ENCODE measurements at places on chromosomes 4 and X.

DNA sequence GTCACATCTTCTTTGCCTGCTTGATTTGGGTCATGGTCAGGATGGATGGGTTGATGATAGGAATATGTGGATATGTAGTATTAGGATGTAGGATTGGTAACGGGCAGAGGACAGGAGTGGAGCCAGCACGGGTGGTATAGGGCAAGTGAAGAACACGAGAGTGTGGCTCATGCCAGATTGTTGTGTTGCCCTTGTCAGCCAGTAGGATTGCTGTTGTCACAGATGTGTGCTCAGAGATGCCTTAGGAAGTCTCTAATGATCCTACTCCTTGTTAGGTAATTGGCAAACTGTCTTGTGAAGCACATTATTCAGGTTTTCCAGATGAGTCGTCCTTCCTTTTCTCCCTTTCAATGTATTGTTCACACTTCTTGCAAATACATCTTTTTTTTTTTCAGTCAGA lies 5.5 kb downstream of the ATP10D start:
- DNase-seq, result no peak

- no peak for DNase-seq
Observed at GRCh38 chr4:139973015-139973414, 181.0 kb downstream of the MAML3 start.

DNA sequence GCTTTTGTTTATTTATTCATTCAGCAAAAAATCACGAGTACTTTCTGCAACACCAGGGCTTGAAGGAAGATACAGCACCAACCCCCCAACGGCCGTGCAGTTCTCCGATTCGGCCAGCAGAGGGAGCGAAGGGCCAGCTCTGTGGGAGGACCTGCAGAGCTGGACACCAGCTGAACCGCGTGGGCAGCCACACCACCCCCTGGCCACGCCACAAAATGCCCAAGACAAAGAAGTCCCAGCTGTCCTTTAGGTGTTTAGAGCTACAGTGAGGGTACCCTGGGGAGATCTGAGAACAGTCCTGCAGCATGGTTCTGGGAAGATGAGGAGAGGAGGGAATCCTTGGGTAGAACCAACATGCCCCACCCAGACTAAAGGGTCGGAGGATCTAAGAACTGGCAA lies 83.1 kb downstream of the RELL1 start:
- peak; percentile 59 for DNase-seq

DNA sequence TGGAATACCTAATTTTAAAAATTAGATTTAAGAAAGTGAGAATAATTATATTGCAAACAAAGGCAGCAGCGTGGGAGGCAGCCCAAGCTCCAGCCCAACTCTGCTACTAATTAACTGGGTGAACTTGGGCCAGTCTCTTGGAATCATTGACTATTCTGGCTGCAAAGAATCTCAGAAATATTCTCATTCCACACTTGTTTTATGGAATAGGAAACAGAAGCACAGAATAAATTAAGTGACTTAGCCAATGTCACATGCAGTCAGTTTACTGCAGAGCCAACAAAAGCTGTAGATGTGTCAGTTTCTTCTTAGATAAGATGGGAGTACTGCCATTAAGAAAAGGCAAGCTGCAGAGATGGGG lies 132.6 kb upstream of the FAM9B start:
- no peak for DNase-seq

- no peak for DNase-seq
Observed at GRCh38 chr4:135731682-135732081, 1530.1 kb upstream of the PABPC4L start.

- no peak for DNase-seq
Observed at GRCh38 chr4:177228599-177228998, 81.1 kb upstream of the NEIL3 start.

GRCh38 chrX:74925225-74926088 lies at the start of gene NEXMIF:
NEXMIF (minus strand) TSS chrX:74925452.
- peak; percentile 41 for DNase-seq

DNA sequence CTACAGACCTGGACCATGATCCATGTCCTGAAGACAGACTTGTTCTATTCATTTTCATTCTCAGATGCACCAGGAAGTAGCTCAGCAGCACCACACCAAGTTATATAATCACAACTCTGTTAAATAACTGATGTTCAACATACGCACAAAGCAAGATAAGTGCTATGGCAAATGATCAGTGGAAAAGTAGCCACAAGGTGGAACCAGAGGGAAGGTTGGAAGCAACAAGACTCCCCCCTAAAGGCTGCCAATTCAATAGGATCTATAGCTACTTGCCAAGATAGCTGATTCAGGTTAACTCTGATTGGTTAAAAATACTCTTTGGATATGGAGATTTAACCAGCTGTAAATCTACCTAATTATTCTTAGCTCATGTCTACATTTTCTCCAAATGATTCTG lies 23.7 kb upstream of the FAM47B start:
- DNase-seq, result peak; percentile 34

- DNase-seq, result no peak
Observed at GRCh38 chrX:149453906-149454822, 50.9 kb downstream of the IDS start.

- no peak for DNase-seq
Observed at GRCh38 chrX:42732506-42732905, 45.5 kb downstream of the PPP1R2C start.

DNA sequence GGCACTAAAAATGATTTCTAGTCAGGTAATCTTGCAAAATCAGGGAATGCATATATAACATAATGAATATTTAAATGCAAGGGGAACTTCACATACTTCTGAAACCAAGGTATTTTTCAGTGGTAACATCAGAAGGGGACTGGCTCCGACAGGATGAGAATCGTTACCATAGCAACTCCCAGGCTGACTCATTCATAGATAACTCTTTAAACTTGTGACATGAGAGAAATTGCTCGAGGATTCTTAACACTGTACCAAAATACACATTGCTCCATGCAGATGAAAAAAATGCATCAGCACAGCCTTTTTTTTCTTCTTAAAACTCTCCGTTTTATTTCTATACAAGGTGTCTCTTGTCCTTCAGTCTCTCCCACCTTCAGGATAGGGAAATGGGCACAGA lies 114.3 kb downstream of the GABRB1 start:
- no peak for DNase-seq

DNA sequence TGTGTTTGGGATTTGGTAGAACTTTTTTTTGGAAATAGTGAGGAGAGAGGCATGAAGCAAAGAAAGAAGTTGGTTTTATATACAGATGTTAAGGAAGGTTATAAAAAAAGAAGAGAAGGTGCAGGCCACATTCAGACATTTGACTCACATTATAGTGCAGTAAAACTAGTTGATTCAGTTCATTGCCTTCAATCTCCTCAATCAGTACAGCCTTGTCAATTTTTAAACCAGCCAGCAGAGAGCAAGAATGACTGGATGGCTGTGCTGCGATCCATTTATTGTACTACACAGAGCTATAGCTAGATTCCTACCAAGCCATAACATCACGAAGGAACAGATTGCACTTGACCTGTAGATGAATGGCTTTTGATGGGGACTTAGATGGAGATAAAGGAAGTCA lies 79.7 kb upstream of the LSM6 start:
- no peak for DNase-seq

DNA sequence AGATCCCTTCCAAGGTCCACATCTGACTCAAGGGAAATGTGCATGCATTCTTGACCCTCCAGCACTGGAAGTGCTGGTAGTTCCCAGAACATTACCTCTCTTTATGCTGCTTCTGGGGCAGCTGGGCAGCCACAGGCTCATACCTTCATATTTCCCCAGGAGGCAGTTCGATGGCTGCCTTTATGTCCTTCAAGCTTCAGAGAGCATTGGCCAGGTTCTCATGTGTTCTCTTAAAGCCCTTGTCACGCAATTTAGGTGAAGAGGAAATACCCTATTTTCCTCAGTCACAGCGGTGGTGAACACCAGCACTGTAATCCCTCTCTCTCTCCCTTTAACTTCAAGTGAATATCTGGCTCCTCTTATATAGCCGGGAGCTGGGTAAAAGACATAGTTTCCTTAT lies 134.3 kb downstream of the MID1IP1 start:
- DNase-seq, result no peak

DNA sequence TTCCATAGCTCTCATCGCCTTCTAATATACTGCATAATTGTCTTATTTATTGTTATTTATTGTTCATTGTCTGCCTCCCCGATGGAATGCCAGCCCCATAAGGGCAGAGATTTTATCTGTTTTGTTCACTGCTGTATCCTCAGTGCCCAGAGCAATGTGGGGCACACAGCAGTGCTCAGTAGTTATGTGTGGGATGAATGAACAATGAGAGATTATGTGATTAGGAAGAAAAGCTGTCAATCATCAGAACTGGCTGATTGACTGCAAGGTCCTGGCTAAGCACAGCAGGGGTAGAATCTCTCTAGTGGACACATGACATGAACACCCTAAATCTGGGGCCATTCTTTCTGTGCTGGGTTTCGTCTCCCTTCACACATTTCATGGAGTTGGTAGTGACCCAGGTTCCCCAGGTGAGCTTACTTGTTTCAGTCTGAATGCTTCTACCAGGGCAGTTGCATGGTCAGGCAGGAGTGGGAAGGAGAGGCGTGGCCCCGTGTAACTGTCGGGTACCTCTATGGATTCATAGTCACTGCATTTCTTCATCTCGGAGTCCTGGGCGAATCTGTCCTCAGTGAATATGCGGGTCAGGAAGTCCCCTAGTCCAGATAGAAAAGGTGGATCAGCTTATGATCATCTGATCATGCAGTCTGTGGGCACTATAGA lies 12.6 kb downstream of the PPEF2 start:
- DNase-seq, result no peak

DNA sequence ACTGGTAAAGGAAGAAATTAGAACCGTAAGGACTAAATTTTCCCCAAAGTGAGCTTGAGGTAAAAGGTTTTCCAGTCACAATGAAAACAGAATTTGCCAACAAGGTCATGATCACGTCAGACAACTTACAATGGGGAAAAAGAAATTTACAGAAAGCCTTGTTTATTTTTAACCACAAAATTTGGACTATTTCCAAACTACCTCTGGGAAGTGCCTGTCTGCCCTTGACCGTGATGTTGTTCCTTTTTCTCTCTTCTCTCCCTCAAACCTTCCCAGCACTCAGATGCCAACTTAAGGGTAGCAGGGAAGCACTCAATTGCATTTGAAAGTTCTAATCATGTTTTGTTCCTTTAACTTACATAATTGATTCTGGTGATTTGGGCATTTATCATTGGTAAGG lies 32.5 kb downstream of the MEPE start:
- peak; percentile 20 for DNase-seq

GRCh38 chrX:99705701-99706100 lies 704.4 kb downstream of the PCDH19 start:
- DNase-seq, result no peak

DNA sequence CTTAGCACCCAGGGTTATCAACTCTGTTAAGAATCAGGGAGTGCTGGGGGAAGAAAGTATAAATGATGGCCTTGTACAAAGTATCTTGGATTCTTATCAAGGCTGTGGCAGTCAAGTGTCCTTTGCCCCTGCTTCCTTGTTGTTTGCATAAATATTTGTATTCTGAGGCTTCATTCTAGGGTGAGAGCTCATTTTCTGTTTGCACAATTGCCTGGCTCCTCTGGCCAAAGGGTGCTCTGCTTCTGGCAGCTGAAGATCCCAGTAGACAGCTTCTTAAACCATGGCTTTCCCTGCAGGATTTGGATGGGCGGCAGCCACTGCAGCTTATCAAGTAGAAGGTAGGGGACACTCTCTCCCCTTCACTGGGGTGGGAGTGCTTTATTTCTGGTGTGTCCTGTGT lies at the start of gene GBA3:
GBA3 (plus strand) TSS at position 202 of the 400 bp plus-strand sequence.
- no peak for DNase-seq

- DNase-seq, result no peak
Observed at GRCh38 chrX:53449632-53450031, 15.5 kb upstream of the HSD17B10 start.

- DNase-seq, result no peak
Observed at GRCh38 chrX:121858867-121859647, 811.6 kb downstream of the GLUD2 start.

GRCh38 chr4:145195167-145195952 lies 15.0 kb upstream of the OTUD4 start:
- no peak for DNase-seq

DNA sequence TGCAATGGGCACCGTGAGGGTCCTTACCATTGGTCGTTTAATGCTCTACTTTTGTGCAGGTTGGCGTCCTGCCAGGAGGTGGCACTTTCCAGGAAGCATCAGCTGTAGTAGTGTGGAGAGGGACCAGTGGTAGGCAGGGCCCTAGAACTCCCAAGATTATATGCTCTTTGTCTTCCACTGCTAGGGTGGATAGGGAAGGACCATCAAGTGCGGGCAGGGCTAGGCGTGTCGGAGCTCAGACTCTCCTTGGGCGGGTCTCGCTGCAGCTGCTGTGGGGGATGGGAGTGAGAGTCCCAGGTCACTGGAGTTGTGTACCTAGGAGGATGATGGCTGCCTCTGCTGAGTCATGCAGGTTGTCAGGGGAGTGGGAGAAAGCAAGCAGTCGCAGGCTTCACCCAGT lies 134.7 kb downstream of the KLF8 start:
- DNase-seq, result no peak

GRCh38 chrX:139647597-139647996 lies 60.4 kb downstream of the MCF2 start:
- DNase-seq, result no peak

GRCh38 chr4:145884775-145885174 lies 53.8 kb downstream of the ZNF827 start:
- no peak for DNase-seq

DNA sequence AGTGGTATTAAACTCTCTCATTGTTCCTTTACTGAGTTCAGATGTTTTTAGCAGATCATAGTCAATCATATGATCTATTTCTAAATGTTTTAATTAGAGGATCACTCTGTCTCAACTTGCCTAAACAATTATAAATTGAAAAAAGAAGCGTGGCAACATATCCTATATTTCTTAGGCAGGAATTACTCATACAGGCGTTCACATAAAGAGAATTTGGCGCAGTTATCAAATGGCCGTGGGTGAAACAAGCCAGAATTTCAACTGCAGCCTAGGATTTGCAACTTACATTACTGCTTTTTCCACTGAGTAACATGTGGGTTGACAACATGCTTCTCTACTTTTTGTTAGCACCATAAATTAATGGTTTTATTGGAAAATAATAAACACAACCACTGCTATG lies 141.3 kb downstream of the CPE start:
- DNase-seq, result no peak

- DNase-seq, result peak; percentile 86
Observed at GRCh38 chr4:9691238-9692065, 90.0 kb upstream of the DRD5 start.

GRCh38 chr4:73648478-73648877 lies 28.2 kb upstream of the RASSF6 start:
- no peak for DNase-seq

DNA sequence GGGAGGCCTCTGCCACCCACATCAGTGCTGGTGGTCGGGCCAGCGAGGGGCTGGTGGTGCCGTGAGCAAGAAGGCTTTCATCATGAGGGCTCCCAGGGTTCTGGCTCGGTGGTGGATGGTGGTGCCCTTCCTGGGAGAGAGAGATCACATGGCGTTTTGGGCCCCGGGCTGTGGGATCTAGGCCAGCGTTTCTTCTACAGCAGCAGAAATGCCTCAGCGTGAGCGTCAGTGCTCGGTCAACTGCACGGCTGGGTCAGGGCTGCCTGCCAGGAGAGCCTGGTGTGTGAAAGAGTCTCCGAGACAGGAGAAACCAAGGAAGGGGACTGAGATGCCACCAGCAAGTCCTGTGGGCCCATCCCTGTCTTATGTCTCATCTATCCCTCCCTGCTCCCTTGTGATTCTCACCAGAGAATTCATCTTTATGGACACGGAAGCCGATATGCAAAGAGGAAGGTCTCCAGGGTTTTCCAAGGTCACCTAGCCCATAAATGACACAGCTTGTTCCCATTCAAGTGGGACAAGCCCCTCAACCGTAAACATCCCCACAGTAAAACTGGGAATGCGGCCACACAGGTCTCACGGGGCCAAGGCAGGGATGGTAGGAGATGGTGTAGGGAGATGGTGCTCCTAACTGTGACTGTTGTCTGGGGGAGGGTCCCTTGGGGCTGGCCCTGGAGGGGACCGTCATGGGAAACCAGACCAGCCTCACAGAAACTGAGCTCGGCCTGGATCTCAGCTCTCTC lies 99.2 kb downstream of the SORCS2 start:
- DNase-seq, result no peak
